ENCODE measurements at places on chromosomes 11 and 22.
A peak's percentile ranks its signal among the peaks of the same experiment; 100 is the strongest.

GRCh38 chr22:36328635-36329253 lies 59.0 kb downstream of the MYH9 start:
- DNase-seq = peak; percentile 69

DNA sequence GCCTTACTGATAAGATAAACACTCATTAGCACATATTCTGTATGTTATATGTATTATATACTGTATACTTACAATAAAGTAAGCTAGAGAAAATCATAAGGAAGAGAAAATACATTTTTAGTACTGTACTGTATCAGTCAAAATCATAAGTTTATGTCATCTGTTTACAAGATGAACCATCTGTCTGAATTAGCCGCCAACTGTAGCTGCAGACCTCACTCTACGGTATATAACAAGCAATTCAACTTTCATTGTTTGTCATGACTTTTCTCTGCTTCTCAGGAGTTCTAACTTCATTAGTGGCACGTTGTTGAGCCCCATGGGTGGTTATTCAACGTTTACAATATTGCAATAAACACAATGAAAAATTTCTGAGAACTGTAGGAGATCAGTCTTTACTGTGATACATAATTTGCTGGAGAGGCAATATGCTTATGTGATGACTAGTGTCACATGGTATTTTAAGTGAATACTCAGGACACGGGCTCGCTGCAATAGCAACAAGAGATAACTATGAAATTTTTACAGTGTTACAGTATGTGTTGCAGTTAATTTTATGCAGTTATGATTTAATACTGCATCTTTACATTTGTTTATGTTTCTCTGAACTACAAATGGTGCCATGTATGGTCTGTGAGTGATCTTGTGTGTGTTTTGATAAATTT lies 132.2 kb upstream of the CTSC start:
- no peak for DNase-seq

GRCh38 chr22:26700886-26701285 lies 43.5 kb downstream of the MIAT start:
- no peak for DNase-seq

- DNase-seq = no peak
These were observed 243.5 kb downstream of the SBF2 start for GRCh38 chr11:10050561-10050960.

- DNase-seq = no peak
These were observed 70.0 kb upstream of the NTM start for GRCh38 chr11:131300439-131300717.

Data from hepatic stellate cell (primary cell).